ENCODE measurements at places on chromosomes 12 and 14.

DNA sequence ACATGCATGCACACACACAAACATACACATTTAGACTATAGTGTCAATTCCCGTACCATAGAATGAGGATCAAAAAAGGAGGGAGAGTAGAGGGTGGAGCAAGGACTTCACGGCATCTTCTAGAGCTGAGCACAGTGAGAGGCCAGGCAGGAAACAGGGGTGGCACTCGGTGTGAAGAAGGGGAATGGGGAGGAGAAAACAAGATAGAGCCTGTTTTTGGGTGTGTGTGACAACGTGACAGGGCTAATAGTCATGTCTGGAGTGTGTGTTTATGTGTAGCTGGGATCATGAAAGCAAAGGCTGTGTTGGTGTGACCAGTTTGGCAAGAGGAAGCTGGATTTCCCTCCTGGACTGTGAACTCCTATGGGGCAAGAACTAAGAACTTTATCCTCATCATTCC, 9.9 kb upstream of the ACVR1B start:
- no peak for DNase-seq

DNA sequence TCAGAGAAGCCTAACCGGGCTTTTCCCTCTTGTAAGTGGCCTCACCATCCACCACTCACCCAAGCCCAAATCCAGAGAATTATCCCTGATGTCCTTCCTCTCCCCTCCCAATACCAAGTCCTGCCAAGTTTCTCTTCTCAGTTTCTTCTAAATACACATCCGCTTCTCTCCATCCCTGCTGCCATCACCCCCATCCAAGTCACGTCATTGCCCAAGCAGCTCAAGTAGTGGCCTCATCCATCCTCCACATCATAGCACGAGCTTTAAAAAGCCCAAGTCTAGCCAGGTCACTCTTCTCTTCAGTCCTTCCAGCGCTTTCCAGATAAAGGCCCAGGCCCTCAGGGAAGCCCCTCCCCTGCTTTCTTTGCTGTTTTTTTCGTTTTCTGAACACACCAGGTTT, 25.4 kb downstream of the IL31 start:
- DNase-seq = no peak

- DNase-seq = no peak
These were observed 33.9 kb downstream of the DYRK4 start for GRCh38 chr12:4595881-4596280.

- no peak for DNase-seq
These were observed 485.0 kb downstream of the SNAPC1 start for GRCh38 chr14:62247266-62247665.

DNA sequence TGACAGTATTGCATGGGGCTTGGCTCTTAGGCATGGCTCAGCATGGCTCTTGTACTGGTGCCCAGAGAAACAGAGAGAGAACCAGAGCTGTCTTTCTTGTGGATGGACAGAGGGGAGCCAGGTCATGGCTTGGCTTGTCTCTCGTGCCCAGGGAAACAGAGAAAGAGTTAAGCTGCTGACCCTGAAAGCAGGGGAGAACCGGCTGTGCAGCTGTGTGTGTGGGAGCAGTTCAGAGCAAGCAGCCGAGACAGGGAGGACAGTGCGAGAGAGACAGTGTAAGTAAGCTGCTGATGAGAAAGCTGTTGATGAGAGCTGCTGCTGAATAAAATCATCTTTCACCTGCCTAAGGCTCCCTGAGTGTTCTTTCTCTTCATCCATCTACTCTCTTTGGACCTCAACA, 61.3 kb upstream of the DDHD1 start:
- DNase-seq = no peak

- DNase-seq = no peak
These were observed 1417.4 kb upstream of the FLRT2 start for GRCh38 chr14:84112589-84112988.

DNA sequence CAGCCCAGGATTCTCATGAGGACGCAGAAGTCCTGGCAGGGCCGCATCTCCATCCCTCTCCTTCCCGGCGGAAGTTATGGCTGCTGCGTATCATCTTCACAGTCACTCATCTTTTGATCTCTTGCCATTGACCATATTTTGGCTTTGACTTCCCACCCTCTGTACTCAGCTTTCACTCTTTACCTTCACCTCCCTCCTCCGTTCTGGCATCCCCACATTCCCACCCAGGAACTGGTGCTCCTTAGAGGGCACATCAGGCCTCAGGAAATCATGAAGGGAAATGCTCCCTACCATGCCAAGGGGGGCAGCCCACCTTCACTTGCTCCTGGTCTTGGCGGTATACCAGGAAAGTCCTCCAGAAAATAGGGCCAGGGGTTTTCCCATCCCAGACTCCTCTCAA, 1.3 kb downstream of the TEX52 start:
- no peak for DNase-seq

Measured in stimulated activated CD4-positive, alpha-beta T cell treated with anti-CD3 and anti-CD28 coated beads, Interleukin-15, amount 100 ng/mL, for 24 hours (primary cell).